ENCODE measurements at places on chromosomes 1 and 21.

- DNase-seq = no peak
These were observed 53.8 kb upstream of the PRDX6 start for GRCh38 chr1:173423291-173423690.

DNA sequence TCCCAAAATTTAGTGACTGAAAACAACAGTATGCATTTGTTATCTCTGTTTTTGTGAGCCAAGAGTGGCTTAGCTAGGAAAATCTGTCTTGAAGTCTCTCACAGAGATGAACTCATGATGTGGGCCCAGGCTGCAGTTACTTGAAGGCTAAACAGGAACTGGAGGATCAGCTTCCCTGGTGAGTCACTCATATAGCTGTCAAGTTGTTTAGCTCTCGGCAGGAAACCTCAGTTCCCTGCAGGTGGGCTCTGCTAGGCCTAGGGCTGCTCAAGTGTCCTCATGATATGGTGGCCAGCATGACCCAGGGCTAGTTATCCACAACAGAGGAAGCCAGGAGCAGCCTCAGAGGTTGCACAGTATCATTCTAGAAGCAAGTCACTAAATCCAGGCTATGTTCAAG lies 30.2 kb upstream of the DDX59 start:
- DNase-seq = peak; percentile 54

DNA sequence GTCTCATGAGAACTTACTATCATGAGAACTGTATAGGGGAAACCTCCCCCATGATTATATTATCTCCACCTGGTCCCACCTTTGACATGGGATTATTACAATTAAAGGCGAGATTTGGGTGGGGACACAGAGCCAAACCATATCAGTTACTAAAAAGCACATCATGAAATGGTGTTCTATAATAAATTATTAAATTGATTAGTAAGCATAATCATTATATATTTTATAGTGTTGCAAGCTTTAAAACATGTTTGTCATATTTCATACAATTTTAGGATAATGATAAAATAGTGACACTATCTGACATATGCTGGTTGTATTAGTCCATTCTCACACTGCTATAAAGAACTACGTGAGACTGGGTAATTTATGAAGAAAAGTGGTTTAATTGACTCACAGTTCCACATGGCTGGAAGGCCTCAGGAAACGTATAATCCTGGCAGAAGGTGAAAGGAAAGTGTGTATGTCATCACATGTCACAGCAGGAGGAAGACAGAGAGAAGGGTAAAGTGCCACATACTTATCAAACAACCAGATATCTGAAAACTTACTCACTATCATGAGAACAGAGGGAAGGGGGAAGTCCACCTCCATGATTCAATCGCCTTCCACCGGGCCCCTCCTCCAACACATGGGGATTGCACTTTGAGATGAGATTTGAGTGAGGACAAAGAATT lies 539.2 kb upstream of the OLFM3 start:
- DNase-seq = no peak

DNA sequence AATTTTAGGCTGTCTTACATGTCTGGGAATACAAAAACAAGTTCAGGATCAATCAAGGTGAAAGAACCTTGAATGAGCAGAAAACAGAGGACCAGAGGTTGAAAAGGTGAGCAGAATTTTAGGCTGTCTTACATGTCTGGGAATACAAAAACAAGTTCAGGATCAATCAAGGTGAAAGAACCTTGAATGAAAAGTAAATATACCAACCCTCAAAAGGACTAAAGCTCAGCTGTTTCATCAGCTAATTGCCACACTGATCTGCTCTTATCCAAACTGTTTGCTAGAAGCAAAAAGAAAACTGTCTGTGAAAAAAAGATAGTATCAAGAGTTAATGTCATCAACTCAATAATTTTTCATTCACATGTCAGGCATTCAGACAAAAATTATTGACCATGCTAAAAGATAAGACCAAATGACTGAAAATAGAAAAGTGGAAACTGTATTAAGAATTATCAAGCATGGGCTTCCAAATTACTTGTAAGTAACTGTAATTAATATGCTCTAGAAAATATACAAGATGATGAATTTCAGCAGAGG lies 69.2 kb downstream of the LTN1 start:
- no peak for DNase-seq

DNA sequence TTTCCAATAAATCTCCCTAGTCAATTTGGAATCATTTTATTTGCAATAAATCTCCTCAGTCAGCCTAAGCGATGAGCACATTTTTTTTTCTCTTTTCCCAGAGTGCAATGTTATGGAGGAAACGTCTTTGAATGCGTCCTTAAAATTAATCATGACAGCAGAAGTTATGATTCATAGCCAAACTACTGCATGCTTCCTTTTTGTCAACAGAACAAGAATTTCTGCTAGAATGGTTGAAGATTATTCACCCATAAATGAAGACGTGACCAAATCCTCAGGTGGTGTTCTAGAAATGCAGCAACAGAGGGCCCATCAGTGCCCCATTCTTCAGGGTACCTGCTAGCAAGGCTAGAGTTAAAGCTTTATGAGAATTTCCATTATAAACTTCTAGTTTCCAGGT lies 407.9 kb upstream of the PKN2 start:
- DNase-seq = peak; percentile 49

- DNase-seq = no peak
These were observed 19.9 kb upstream of the SAMD11 start for GRCh38 chr1:903721-904271.

GRCh38 chr1:2840036-2840809 lies 38.7 kb upstream of the TTC34 start:
- DNase-seq = no peak

GRCh38 chr1:174197547-174197946 lies 38.2 kb downstream of the RABGAP1L start:
- no peak for DNase-seq

DNA sequence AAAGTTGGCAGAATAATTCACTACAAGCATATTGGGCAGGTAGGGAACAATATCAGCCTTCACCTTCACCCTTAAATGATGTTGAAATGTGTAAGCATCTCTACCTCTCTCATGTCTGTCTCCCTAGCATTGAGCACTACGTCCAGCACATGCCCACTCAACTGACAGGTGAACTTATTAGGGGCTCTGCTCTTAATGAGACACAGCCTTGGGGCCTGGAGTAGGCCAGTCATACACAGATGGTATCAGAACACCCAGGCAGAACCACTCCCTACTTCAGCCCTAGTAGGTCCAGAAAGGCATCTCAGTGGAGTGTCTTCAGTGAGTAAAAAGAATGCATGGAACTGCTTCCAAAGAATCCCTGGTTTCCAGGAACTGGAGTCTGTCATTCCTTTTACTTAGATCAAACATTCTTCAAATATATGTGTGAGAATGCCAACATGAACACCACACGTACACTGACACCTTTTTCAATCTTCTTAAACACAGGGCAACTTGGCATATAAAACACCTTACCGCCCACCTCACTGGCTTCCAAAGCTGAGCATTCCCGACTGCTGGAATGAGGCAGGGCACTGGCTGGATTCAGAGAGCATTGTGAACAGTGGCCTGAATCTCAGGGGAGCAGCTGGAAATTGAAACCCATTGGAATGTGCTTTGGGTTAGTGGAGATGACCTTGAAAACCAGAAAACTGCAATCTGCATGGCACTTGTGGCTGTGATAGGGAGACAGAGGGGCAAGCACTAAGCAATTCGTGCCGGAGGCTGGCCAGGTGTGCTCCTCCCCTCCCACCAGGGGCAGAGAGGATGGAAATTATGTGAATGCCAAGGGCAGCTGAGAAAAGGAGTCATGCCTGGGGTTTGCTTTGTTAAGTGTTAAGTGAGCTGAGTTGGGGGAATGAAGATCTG lies 24.2 kb upstream of the HSD3B1 start:
- DNase-seq = no peak

GRCh38 chr1:44842862-44843655 lies at the start of gene PTCH2:
PTCH2 (minus strand) TSS chr1:44843253; CDS start chr1:44842932, 321 bp downstream.
- peak; percentile 81 for DNase-seq

DNA sequence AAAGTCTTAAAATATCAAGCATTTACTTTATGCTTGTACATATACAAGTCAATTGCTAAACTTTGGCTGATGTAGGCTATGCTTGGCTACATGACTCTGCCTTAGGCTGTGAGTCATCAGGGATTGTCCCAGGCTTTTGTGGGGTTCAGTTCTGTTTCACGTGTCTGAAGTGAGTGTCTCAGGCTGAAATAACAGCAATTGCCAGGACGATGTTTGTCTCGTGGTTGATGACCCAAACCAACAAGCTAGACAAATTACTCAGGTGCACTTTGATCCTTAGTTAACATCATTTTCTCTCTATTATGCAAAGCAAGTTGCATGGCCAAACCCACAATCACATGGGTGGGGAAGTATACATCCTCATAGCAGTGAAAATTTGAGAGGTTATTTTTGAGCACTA lies 410.1 kb downstream of the BRINP3 start:
- DNase-seq = peak; percentile 3

- peak; percentile 72 for DNase-seq
These were observed 48.8 kb upstream of the WASF2 start for GRCh38 chr1:27538793-27539192.

GRCh38 chr1:27297903-27298302 lies 24.1 kb upstream of the TMEM222 start:
- DNase-seq = no peak

- DNase-seq = peak; percentile 94
These were observed 36.8 kb downstream of the FMO3 start for GRCh38 chr1:171127501-171127900.

DNA sequence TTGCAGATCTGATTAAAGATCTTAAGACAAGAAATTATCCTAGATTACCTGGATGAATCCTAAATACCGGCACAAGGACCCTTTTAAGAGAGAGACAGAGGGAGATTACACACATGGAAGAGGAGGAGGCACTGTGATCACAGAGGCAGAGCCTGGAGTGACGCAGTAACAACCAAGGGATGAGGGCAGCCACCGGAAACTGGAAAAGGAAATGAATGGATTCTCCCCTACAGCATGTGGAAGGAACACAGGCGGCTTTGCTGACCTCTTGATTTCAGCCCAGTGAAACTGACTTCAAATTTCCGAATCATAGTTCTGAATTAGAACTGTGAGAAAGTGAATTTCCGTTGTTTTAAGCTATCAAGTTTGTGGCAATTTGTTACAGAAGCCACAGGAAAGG lies 50.2 kb upstream of the IVNS1ABP start:
- DNase-seq = peak; percentile 26

DNA sequence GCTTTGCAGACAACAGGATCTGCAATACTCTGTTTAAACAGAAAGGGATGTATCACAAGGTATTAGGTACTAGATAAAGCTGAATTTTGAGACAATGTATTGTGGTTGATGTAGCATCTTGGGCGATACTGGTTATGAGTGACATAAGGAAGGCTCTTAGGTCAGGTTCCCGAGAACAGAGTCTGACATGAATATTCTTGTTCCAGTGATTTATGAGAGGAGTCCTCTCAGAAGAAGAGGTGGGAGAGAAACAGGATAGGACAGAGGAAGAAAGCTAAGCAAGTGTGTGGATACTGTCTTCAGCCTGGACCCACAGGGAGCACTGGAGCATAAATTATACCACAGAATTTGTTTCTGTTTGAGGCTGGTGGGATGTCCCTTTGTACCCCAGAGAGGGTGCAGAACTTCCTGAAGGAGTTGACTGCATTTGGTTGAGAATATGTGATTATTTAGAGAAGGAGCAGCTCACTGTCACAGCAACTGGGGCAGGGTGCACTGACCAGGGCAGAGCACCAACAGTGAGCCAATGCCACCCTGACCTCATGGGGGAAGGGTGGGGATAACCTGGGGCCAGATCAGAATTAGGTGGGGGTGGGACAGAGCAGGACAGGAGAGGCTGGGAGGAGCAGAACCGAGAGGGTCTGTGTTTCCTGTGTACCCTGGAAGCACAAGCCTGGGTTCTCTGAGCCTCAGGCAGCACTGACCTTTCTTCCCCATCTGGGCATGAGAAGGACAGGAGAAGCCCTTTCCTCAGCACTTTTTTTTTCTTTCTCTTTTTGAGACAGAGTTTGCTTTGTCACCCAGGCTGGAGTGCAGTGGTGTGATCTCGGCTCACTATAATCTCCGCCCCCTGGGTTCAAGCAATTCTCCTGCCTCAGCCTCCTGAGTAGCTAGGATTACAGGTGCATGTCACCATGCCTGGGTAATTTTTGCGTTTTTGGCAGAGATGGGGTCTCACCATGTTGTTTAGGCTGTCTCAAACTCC lies 36.3 kb upstream of the SLC6A9 start:
- DNase-seq = no peak

- no peak for DNase-seq
These were observed 364.7 kb downstream of the LMX1A start for GRCh38 chr1:164991763-164992314.

- no peak for DNase-seq
These were observed 5.9 kb downstream of the RXFP4 start for GRCh38 chr1:155947292-155947691.

GRCh38 chr1:244273845-244274619 lies 177.7 kb downstream of the ADSS2 start:
- DNase-seq = peak; percentile 98

GRCh38 chr1:171670739-171671138 lies 18.3 kb upstream of the MYOC start:
- DNase-seq = no peak

DNA sequence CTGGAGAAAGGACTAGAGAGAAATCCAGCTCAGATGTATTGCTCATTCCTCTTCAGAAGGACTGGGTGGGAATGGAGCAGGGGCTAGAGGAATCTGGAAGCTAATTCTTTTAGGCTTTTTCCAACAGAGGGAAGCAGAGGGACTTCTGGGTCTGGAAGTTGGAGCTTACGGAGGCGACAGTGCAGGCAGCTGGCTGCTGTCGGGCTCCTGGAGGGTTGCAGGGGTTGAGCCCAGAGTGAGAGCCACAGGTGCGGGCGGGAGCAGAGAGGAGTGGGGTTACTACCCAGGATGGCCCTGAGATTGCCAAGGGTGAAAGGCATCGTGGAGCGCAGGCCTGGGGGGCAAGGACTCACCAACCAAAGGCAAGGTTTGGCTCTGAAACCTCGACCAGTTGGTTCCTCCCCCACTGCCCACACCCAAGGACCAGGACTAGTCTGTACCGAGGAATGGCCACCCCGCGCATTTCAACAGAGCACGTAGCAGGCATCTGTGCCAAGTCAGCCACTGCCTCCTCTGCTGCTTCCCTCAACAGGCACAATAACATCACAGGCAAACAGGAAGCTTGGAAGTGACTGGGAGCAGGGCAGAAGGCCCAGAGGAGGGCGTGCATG lies 22.7 kb upstream of the EDN2 start:
- no peak for DNase-seq

- DNase-seq = no peak
These were observed 17.2 kb upstream of the C8A start for GRCh38 chr1:56837244-56837939.

DNA sequence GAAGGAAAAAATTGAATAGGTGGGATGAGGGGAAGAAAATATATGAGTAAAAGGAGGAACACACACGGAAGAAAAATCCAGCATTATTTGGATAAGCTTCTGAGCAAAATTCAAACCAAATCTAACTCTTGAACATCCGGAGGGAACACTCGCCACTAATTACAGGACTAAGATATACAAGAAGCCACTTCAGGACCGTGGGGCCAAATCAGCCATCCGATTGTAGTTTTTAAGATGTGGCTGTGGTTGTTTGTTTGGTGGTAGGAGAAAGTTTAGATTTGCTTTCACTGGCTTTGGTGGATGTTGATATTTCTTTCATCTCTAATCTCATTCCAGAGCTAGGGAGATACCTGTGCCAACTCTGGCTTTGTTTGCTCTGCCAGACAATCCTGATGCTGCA lies 43.7 kb upstream of the ADAMTS1 start:
- no peak for DNase-seq

- peak; percentile 43 for DNase-seq
These were observed 38.0 kb upstream of the RASAL2 start for GRCh38 chr1:178055779-178056471.

- peak; percentile 71 for DNase-seq
These were observed 102.9 kb upstream of the PTGFR start for GRCh38 chr1:78387871-78388270.

All from cardiac fibroblast (primary cell).